ENCODE measurements at places on chromosomes 4 and X. TPM values are rescaled to one million over a fixed set of nuclear protein-coding genes. Genes with fewer than 3 reads are reported as not detected.

PLK4 gene
- 4.4 TPM for total RNA-seq

GLOD5 gene
- not detected for total RNA-seq

SLC26A1 gene
- total RNA-seq, result 0.10 TPM

CT47B1 gene
- total RNA-seq, result not detected

PRSS12 gene
- 0.21 TPM for total RNA-seq

ALB gene
- total RNA-seq, result 0.31 TPM

MAGEA9B gene
- not detected for total RNA-seq

TMEM156 gene
- 6.9 TPM for total RNA-seq

TMEM47 gene
- total RNA-seq, result not detected

SLC25A6 gene
- 315 TPM for total RNA-seq

SLC2A9 gene
- total RNA-seq, result 5.0 TPM

XAGE1B gene
- total RNA-seq, result not detected

CDS1 gene
- 0.42 TPM for total RNA-seq

NXF3 gene
- 0.73 TPM for total RNA-seq

SORBS2 gene
- total RNA-seq, result 2.1 TPM

NAA11 gene
- total RNA-seq, result not detected

FGG gene
- not detected for total RNA-seq

UGDH gene
- 2.2 TPM for total RNA-seq

SPIN2A gene
- total RNA-seq, result 0.10 TPM

FAM53A gene
- total RNA-seq, result 2.2 TPM

MSX1 gene
- total RNA-seq, result not detected

HELT gene
- not detected for total RNA-seq

MSANTD1 gene
- 0.63 TPM for total RNA-seq

UGT8 gene
- total RNA-seq, result 3.3 TPM

FRAS1 gene
- total RNA-seq, result under 0.01 TPM

HMX1 gene
- total RNA-seq, result not detected

TRIM61 gene
- total RNA-seq, result 0.52 TPM

CTSO gene
- total RNA-seq, result 7.9 TPM

PHOX2B gene
- total RNA-seq, result 0.10 TPM

HS6ST2 gene
- total RNA-seq, result not detected

HMGN5 gene
- total RNA-seq, result 0.21 TPM

GUCY1A1 gene
- 6.4 TPM for total RNA-seq

CT45A2 gene
- total RNA-seq, result not detected

FGFBP2 gene
- total RNA-seq, result 84.5 TPM

FGF2 gene
- total RNA-seq, result 0.31 TPM

UBE2A gene
- total RNA-seq, result 40.2 TPM

LARP1B gene
- total RNA-seq, result 11.5 TPM

NAAA gene
- total RNA-seq, result 115 TPM

HDX gene
- 3.4 TPM for total RNA-seq

OTC gene
- total RNA-seq, result not detected

RBM46 gene
- total RNA-seq, result not detected

CT45A10 gene
- not detected for total RNA-seq

CABS1 gene
- not detected for total RNA-seq

RTL3 gene
- total RNA-seq, result not detected

L1CAM gene
- total RNA-seq, result 0.52 TPM

PRR32 gene
- total RNA-seq, result not detected

DNAAF6 gene
- 0.10 TPM for total RNA-seq

DDIT4L gene
- 0.21 TPM for total RNA-seq

Measured in mononuclear cell (primary cell).